ENCODE measurements at places on chromosomes 1 and 21. TPM values are rescaled to one million over a fixed set of nuclear protein-coding genes. Genes with fewer than 3 reads are reported as not detected.

The SOX13 gene
- total RNA-seq = 40.7 TPM

The RCAN3 gene
- total RNA-seq = 12.8 TPM

The OR2L2 gene
- total RNA-seq = 0.09 TPM

DNA sequence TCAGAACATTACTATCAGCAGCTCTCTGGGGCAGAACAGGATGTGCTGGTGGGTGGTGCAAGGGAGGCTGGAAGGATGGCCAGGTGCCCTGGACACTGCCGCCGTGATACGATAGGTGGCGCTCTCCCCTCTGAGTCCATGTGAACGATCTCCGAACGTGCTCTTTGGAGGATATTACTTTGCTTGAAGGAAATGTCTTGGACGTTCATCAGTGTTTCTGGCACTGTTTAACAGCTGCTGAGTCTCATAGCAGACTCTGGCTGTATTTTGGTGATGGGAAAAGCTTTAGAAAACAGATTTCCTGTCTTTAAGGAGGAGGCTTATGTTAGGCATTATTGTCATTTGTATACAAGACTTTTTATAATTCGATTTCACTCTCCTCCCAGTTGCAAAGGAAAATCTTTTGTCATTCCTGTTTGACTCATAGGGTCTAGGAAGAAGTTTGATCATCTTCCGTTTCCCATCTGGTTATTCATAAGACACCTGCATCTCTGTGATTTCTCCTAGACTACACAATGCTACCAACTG lies 386.2 kb upstream of the ADGRL2 start:
- DNase-seq = peak; percentile 73

Data from mucosa of descending colon (tissue), 3 donors.